ENCODE measurements at places on chromosomes 6 and 20.

- peak; percentile 38 for DNase-seq
Measured at GRCh38 chr20:362271-363254, 15.7 kb downstream of the NRSN2 start.

DNA sequence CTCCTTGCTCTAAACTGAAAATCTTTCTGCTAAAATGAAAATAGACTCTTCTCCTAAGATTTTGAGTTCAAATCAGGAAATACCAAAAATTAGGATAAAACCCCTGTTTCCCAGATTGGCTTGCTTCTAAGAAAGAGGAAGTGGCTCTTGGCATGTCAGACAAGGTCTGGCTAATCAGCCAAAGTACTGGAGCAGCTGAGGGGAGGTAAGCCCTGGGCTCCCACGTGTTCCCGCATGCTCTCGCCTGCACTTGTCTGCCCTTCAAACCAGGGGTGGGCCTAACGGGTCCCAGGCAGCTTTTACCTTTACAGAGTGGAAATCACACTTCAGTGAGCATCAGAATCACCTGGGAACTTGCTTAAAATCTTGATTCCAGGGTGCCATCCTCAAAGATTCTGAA, 43.2 kb upstream of the GABRR1 start:
- no peak for DNase-seq

GRCh38 chr6:168670401-168670985, 229.5 kb downstream of the SMOC2 start:
- no peak for DNase-seq

- no peak for DNase-seq
Measured at GRCh38 chr20:40457404-40457803, 231.6 kb downstream of the MAFB start.

DNA sequence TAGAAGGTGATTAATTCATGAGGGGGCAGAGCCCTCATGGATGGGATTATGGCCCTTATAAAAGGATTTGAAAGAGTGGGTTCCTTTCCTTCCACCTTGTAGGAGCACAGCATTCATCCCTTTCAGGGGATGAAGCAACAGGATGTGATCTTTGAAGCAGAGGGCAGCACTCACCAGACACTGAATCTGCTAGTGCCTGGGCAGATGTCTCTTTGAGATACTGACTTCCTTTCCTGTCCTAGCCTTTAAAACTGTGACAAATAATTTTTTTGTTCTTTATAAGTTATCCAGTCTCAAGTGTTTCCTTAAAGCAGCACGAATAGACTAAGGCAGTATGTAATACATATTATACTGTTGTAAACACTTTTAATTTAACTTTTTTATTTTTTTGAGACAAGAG, 538.6 kb upstream of the RNF217 start:
- no peak for DNase-seq

GRCh38 chr6:14857501-14857900, 388.4 kb upstream of the JARID2 start:
- DNase-seq = peak; percentile 89

DNA sequence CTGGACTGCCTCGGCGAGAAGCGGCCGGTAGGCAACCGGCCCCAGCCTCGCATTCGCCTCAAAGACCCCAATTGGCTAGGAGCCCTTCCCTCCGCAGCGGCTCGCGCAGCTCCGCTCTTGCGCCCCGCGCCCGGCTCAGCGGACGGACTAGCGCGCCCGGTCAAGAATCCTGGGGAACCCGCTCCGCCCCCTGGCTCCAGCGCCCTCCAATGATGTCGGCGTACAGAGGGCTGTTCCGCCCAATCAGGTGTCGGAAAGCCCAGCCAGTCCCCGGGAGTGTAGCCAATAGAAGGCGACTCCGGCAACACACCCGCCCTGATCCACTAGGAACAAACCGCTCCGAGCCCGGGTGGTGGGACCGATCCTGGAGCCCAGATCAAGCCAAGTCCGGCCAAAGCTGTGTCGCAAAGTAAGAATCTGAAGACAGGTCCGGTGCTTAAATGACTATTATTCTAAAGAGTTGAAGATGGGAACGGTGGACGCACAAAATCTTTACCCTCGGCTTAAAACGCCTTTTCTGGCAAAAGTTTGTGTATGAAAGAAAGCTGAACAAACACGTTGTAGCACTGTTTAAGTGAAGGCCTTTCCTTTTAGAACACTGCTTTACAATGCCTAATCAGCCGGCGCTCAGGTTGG, 132.2 kb downstream of the OGFRL1 start:
- peak; percentile 40 for DNase-seq

GRCh38 chr20:39107741-39108140, 145.6 kb downstream of the DHX35 start:
- no peak for DNase-seq

DNA sequence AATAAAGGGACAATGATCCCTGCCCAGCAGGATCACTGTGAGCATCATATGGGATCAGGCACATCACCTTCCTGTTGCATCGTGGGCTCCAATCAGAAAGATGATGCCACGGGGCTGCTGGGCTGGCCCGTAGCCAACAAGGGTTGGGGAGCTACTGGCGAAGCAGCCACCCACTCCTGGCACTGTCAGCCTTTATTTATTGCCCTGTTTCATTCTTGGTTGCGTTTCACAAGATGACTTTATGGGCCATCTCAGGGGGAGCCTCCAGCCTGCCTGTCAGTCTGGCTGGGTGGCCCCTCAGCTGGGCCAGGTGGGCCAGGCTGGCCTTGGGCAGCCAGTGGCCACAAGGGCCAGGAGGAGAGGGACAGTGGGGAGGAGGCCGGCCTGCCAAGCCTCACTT, 17.3 kb downstream of the VSTM2L start:
- DNase-seq = no peak
